ENCODE measurements at places on chromosomes 7 and 10. TPM values are rescaled to one million over a fixed set of nuclear protein-coding genes. Genes with fewer than 3 reads are reported as not detected.

Gene CFAP43
- polyA plus RNA-seq, result not detected

Gene XRCC2
- 0.52 TPM for polyA plus RNA-seq

Gene PMS2
- polyA plus RNA-seq, result 6.6 TPM

Gene CUBN
- 0.16 TPM for polyA plus RNA-seq

Gene OR2A5
- polyA plus RNA-seq, result not detected

Gene SPDYE16
- polyA plus RNA-seq, result 0.18 TPM

Gene VGF
- polyA plus RNA-seq, result not detected

Gene PAPOLB
- polyA plus RNA-seq, result 0.21 TPM

Gene AGR3
- not detected for polyA plus RNA-seq

Gene CYP26C1
- polyA plus RNA-seq, result 0.12 TPM

Gene CXCL12
- polyA plus RNA-seq, result not detected

Gene IRF5
- 14.2 TPM for polyA plus RNA-seq

Gene HMX3
- not detected for polyA plus RNA-seq

Gene EPO
- not detected for polyA plus RNA-seq

Gene DIP2C
- polyA plus RNA-seq, result 0.06 TPM

Gene UMAD1
- polyA plus RNA-seq, result 16.9 TPM

Gene EIF5AL1
- polyA plus RNA-seq, result 0.38 TPM

Gene BPGM
- polyA plus RNA-seq, result 58.3 TPM

Gene HABP2
- not detected for polyA plus RNA-seq

Gene SLC18A3
- polyA plus RNA-seq, result not detected

Gene DOCK1
- polyA plus RNA-seq, result 0.37 TPM

Gene GJD4
- not detected for polyA plus RNA-seq

Gene MINDY4
- polyA plus RNA-seq, result 0.71 TPM

Gene EVX1
- not detected for polyA plus RNA-seq

Gene CC2D2B
- 0.25 TPM for polyA plus RNA-seq

Gene LLCFC1
- not detected for polyA plus RNA-seq

Gene VSTM2A
- polyA plus RNA-seq, result not detected

Gene TMEM176B
- polyA plus RNA-seq, result 0.87 TPM

Gene ADRB1
- not detected for polyA plus RNA-seq

Gene GNA12
- 4.8 TPM for polyA plus RNA-seq

Gene DPYSL4
- not detected for polyA plus RNA-seq

Gene EPHB6
- polyA plus RNA-seq, result 2.6 TPM

Gene NOC3L
- polyA plus RNA-seq, result 7.8 TPM

Gene WIPF3
- not detected for polyA plus RNA-seq

Gene IFIT1B
- polyA plus RNA-seq, result not detected

Gene STRIP2
- not detected for polyA plus RNA-seq

Gene ZNF775
- polyA plus RNA-seq, result 5.5 TPM

Gene VAX1
- not detected for polyA plus RNA-seq

Gene EPDR1
- 11.2 TPM for polyA plus RNA-seq

Gene WASHC2C
- polyA plus RNA-seq, result 6.0 TPM

Gene CLDN4
- not detected for polyA plus RNA-seq

Gene PTPRN2
- 1.9 TPM for polyA plus RNA-seq

Gene ASIC3
- not detected for polyA plus RNA-seq

Gene SP8
- not detected for polyA plus RNA-seq

Gene GSTO2
- 1.6 TPM for polyA plus RNA-seq

Measured in immature natural killer cell (primary cell).